ENCODE measurements at places on chromosomes 6 and 20.
A peak's percentile ranks its signal among the peaks of the same experiment; 100 is the strongest.

DNA sequence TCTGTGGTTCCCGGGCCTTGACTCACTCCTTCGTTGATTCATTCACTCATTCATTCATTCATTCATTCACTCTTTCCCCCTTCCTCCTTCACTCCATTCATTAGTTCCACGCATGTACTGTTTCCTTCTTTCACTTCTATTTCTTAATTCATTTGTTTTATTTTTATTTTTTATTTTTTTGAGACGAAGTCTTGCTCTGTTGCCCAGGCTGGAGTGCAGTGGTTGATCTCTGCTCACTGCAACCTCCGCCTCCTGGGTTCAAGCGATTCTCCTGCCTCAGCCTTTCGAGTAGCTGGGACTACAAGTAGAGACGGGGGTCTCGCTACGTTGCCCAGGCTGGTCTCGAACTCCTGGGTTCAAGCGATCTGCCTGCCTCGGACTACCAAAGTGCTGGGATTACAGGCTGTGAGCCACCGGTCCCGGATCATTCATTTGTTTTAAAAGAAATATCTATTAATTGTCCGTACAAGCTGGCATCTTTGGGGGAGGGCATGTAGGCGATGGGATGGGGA is 427 bp upstream of the NFKBIE start:
- no peak for DNase-seq
- H3K36me3 ChIP-seq: no peaks in the 10 kb centered on the region
- H3K4me3 ChIP-seq: peak overlapping the region; percentile 82

- H3K36me3 ChIP-seq: no peaks in the 10 kb centered on the region
- peaks cover 71% of the 10 kb centered on the region for H3K4me1 ChIP-seq
- H3K27ac ChIP-seq: peak overlapping the region; percentile 93
- no peak for DNase-seq
- H3K27me3 ChIP-seq: no peaks in the 10 kb centered on the region
- peak overlapping the region; percentile 4 for H3K4me3 ChIP-seq
Measured at GRCh38 chr20:32539817-32540675, 45.1 kb downstream of the NOL4L start.

- H3K27ac ChIP-seq: peak overlapping the region; percentile 56
- H3K4me3 ChIP-seq: peak overlapping the region; percentile 37
- H3K4me1 ChIP-seq: peaks cover 18% of the 10 kb centered on the region
- H3K27me3 ChIP-seq: peaks cover 12% of the 10 kb centered on the region
- no peak for DNase-seq
Measured at GRCh38 chr6:2633736-2634135, 117.0 kb downstream of the MYLK4 start.

DNA sequence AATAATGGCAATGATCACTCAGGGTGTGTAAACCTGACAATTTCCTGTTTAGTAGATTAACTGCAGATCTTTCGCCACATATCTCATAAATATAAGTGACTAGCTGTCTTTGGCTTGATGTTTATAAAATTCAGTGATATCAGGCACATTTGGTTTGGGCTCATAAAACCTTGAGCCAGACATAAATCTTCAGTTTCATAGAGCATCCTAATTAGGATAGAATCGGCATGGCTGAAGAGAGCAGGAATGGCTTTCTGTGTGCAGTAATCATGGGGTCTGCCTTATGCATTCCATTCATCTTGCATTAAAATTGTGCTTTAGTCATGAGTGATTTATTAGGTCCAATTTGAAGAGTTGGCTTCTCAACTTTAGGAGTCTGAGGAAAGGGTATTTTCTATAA is 27.2 kb downstream of the AIG1 start:
- no peak for DNase-seq
- no peak overlapping the region for H3K4me3 ChIP-seq
- no peaks in the 10 kb centered on the region for H3K27me3 ChIP-seq
- H3K27ac ChIP-seq: no peak overlapping the region
- H3K36me3 ChIP-seq: no peaks in the 10 kb centered on the region

- H3K27me3 ChIP-seq: no peaks in the 10 kb centered on the region
- no peak overlapping the region for H3K4me3 ChIP-seq
- H3K4me1 ChIP-seq: no peaks in the 10 kb centered on the region
- no peak overlapping the region for H3K27ac ChIP-seq
Measured at GRCh38 chr6:157927011-157927410, 54.7 kb upstream of the SYNJ2 start.

- DNase-seq: no peak
- H3K27ac ChIP-seq: no peak overlapping the region
- no peak overlapping the region for H3K4me3 ChIP-seq
- H3K27me3 ChIP-seq: peaks cover 94% of the 10 kb centered on the region
Measured at GRCh38 chr6:149933036-149933435, 8.8 kb upstream of the ULBP2 start.

DNA sequence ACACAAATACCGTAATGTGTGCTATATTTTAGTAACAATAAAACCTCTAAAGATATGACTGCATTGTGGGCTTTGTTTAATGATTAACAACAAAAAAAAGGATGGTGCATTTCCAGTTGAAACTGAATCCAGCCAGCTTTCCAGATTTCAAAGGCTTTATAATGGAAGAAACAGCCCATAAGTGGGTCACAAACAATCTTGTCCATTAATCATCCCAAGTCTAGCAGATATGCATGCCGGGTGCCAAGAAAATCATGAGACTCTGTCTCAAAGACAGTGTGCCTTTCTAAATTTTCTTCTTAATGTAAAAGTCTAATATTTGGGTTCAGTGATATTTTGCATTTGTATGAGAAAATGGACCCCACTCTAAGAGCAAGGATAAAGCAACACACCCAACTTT is 20.6 kb upstream of the LAMP5 start:
- peaks cover 3% of the 10 kb centered on the region for H3K4me1 ChIP-seq
- no peak for DNase-seq
- H3K27ac ChIP-seq: no peak overlapping the region
- peaks cover 40% of the 10 kb centered on the region for H3K27me3 ChIP-seq
- no peak overlapping the region for H3K4me3 ChIP-seq
- no peaks in the 10 kb centered on the region for H3K36me3 ChIP-seq

- H3K36me3 ChIP-seq: no peaks in the 10 kb centered on the region
- DNase-seq: no peak
- no peaks in the 10 kb centered on the region for H3K27me3 ChIP-seq
- H3K27ac ChIP-seq: no peak overlapping the region
- no peak overlapping the region for H3K4me3 ChIP-seq
Measured at GRCh38 chr20:6644813-6645628, 122.5 kb upstream of the BMP2 start.

DNA sequence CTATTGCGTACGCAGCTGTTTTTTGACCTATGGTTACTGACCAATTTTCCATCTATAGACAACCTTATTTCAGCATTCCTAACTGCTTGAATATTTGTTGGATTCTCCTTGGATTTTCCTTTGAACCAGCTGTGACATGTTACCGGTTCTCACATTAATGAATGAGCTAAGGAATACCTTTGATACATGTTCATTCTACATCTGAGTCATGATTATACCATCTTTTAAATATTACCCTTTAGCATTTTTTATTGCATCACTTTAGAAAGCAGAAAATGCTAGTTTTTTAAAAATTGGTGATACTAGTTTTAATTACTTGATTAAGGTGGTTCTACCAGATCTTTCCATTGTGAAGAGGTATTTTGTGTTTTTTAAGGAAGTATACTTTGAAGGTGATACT is 1.9 kb upstream of the IGF2R start:
- no peak overlapping the region for H3K4me3 ChIP-seq
- H3K27me3 ChIP-seq: peaks cover 52% of the 10 kb centered on the region
- H3K4me1 ChIP-seq: peaks cover 16% of the 10 kb centered on the region
- DNase-seq: no peak

- H3K27me3 ChIP-seq: no peaks in the 10 kb centered on the region
- no peak overlapping the region for H3K4me3 ChIP-seq
- peaks cover 8% of the 10 kb centered on the region for H3K36me3 ChIP-seq
- peak overlapping the region; percentile 51 for H3K27ac ChIP-seq
- no peak for DNase-seq
- H3K4me1 ChIP-seq: peaks cover 45% of the 10 kb centered on the region
Measured at GRCh38 chr20:15555913-15556312, 1017.3 kb downstream of the KIF16B start.

DNA sequence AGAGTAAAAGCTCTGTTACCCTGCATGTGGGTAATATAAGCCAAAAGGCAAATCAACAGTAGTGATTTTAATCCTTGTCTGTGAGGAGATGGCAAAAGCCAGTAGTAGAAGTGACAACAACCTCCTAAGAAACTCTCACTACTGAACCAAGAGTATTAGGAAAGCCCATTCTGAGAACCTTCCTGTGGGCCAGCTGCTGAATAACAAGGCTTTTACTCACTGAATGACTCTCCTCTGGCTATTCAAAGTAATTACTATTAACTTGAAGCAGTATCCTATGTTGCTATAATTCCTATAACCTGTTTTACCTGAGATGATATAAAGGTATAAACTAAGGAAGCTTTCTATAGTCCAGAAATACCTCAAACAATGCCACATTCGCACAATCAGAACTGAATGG is 55.1 kb downstream of the CHD6 start:
- peaks cover 4% of the 10 kb centered on the region for H3K4me1 ChIP-seq
- H3K27me3 ChIP-seq: no peaks in the 10 kb centered on the region
- DNase-seq: no peak
- H3K27ac ChIP-seq: no peak overlapping the region
- no peak overlapping the region for H3K4me3 ChIP-seq
- peaks cover 11% of the 10 kb centered on the region for H3K36me3 ChIP-seq

- H3K27ac ChIP-seq: peak overlapping the region; percentile 82
- no peaks in the 10 kb centered on the region for H3K27me3 ChIP-seq
- no peaks in the 10 kb centered on the region for H3K36me3 ChIP-seq
Measured at GRCh38 chr6:113903666-113904330, 46.7 kb downstream of the MARCKS start.

DNA sequence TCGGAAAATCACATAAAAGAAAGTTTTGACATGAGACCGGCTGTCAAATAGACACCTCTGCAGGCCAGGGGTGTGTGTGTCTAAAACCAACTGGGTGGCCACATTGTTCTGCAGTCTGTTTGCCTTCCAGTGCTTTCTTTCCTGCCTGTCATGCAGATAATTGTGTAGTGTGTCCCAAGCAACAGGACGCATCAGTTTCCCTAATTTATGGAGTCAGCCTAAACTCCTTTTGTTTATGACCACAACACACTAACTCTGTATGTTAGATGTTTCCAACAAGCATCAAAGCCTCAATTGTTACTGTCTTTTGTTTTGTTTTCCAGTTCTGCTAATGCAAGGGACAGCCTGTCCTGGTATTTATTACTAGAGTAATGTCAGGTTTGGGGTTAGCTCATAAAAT is 205.7 kb downstream of the ATXN1 start:
- H3K36me3 ChIP-seq: peaks cover 11% of the 10 kb centered on the region
- no peak for DNase-seq
- H3K27me3 ChIP-seq: no peaks in the 10 kb centered on the region
- H3K4me3 ChIP-seq: no peak overlapping the region
- H3K27ac ChIP-seq: no peak overlapping the region
- H3K4me1 ChIP-seq: peaks cover 6% of the 10 kb centered on the region

DNA sequence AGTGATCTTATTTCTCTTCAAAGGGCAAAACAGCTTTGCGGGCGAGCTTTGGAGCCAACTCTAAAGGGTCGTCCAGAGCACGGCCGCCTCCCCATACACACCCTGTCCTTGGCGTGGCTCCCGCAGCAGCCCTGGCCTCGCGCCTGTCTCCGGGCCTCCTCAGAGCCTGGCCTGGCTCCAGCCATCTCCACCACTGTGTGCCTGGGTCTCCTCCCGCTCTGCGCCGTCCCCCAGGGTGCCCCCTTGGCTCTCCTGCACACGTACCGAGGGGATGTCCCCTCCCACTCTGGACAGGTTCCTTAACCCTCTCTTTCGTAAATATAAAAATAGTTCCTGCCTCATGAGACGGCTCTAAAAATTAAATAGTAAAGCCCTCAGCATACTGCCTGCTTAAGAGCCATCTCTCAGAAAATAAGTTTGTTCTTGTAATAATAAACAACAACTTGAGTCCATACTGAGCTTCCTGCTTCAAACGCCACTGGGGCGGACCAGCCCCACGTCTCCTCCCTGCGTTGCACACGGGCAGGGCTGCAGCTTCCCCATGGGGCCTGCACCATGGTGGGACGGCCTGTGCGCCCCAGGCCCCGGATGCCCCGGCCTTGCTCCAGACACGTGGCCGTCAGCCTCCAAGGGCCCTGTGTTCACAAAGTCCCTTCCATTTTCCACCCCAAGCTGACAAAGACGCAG is 226.2 kb downstream of the TTLL2 start:
- H3K36me3 ChIP-seq: peaks cover 6% of the 10 kb centered on the region
- peak overlapping the region; percentile 80 for H3K27ac ChIP-seq
- H3K4me3 ChIP-seq: no peak overlapping the region
- peaks cover 25% of the 10 kb centered on the region for H3K4me1 ChIP-seq
- no peaks in the 10 kb centered on the region for H3K27me3 ChIP-seq

DNA sequence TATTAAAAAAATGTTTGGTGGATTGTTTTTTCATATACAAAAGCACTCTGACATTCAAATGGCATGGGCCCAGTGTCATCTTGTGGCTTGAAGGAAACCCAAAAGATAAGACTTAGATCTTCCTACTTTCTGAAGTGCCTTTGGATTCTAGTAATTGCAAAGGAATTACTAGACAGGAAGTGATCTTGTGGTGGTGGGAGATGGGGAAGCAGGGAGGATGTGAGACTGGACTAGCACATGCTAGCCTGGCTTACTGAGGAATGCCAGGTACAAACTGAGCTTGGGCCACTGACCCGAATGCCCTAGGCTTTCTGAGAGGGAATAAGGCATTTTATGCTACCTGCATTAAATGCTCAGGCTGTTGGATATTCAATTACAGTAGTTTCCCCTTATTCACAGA is 59.0 kb downstream of the AFG1L start:
- no peak overlapping the region for H3K27ac ChIP-seq
- H3K36me3 ChIP-seq: peaks cover 2% of the 10 kb centered on the region
- no peaks in the 10 kb centered on the region for H3K4me1 ChIP-seq
- DNase-seq: no peak

- no peak for DNase-seq
- H3K27ac ChIP-seq: no peak overlapping the region
- peaks cover 8% of the 10 kb centered on the region for H3K4me1 ChIP-seq
- H3K4me3 ChIP-seq: no peak overlapping the region
Measured at GRCh38 chr6:78700991-78701390, 166.4 kb upstream of the IRAK1BP1 start.

DNA sequence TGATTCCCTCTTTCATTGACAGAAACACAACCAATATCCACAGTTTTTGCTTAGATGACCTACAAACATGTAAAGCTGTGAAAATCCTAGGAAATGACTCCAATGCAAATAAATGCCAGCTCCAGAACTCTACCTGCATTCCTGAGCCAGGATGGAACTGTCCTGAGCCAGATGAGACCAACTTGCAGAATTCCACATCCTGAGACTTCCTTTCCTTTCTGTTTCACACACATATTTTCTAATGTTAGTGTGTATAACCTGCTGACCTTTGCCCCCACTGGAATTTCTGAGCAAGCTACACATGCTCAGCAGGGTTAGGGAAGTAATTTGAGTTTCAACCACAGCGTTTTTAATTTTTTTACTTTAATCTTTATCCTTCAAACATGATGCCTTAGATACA is 69.6 kb upstream of the ADGRF1 start:
- no peaks in the 10 kb centered on the region for H3K27me3 ChIP-seq
- H3K4me1 ChIP-seq: peaks cover 30% of the 10 kb centered on the region
- no peaks in the 10 kb centered on the region for H3K36me3 ChIP-seq

- no peaks in the 10 kb centered on the region for H3K4me1 ChIP-seq
- H3K36me3 ChIP-seq: peaks cover 17% of the 10 kb centered on the region
- no peak for DNase-seq
Measured at GRCh38 chr6:157586088-157586414, 205.1 kb downstream of the ZDHHC14 start.
